ENCODE measurements at places on chromosomes 11 and 22.

DNA sequence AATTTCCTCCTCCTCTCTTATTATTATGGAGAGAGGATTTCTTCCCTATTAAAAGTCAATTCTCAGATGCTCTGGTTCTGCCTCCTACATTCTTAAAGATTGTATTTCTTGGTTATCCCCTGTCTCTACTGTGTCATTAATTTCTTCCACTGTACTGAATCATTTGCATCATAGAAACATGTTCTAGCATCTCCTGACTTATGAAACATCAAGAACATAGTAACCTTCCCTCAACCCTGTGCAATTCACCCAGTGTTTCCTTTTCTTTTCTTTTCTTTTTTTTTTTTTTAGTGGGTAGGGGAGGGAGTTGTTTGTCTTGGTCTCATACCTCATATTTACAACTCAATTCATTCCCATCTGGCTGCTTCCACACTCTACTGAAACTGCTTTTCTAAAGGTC, 288.0 kb upstream of the PLET1 start:
- no peak for DNase-seq

DNA sequence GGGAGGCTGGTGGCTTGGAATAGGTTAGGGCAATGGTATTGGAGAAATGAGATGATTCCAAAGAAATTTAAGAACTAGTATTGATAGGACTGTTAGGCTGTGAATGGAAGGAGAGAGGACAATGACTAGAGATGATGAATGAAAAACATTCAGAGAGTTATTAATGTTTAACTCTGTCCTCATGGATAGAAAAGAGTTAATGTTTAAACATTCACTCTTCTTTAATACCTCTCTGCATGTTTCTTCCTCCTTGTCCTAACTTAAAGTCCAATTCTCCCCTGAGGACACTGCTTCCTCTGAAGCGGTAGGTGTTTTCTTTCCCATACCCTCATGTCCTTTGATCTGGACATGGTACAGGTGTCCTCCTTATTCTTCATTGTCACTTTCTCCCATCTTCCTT, 13.4 kb downstream of the CHEK1 start:
- no peak for DNase-seq

DNA sequence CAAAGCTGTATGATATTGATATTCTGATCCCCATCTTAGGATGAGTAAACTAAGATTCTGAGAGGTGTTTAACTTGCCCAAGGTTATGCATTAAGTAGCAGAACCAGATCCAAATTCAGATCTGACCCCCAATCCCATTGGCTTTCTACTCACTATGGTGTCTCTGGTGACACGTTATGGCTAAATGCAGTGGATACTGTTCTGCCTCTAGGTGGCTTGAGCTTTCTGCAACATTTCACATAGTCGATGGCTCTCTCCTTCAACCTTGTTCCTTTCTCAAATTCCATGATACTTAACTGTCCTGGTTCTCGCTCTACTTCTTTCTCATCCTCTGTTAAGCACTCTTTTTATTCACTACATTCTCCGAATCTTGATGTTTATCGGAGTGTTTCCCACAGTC, 9.4 kb downstream of the C11orf97 start:
- DNase-seq: no peak

GRCh38 chr22:38230108-38230825, 28.5 kb downstream of the MAFF start:
- peak; percentile 47 for DNase-seq

DNA sequence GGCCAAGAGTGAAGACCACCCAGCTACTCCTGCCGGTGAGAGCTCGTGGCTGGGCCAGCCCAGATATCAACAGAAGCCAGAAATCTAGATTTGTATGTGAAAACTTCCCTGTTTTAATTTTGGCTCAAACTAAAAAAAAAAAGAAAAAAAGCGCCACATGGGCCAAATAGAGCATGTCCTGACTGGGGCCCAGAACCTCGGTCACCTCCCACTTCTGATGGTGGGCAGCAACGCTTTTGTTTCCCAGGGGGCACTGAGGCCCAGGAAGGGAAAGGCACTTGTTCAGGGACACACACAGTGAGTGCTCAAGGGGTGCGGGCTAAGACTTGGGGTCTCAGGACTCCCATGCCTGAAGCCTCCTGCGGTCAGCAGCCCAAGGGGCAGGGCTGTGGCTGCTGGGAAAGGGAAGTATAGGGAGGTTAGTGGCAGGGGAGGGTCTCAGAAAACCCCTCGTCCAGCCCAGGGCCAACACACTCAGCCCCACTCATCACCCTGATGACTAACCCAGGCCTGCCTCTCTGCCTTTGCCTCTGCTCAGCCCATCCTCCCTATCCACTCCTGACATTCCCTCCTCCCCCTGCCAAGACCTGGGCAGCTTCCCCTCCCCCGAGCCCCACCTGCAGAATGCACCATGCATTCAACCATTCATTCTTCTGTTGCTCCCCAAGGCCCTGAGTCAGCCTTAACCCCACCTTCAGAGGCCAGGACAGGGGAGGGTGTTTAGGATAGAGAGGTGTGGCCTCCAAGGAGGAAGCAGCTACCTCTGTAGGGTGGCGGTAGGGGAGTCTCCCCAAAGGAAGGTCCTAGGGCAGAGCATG, 30.0 kb upstream of the TCF20 start:
- DNase-seq: no peak

All from fibroblast of lung (primary cell).